ENCODE measurements at places on chromosomes 6 and 20.

DNA sequence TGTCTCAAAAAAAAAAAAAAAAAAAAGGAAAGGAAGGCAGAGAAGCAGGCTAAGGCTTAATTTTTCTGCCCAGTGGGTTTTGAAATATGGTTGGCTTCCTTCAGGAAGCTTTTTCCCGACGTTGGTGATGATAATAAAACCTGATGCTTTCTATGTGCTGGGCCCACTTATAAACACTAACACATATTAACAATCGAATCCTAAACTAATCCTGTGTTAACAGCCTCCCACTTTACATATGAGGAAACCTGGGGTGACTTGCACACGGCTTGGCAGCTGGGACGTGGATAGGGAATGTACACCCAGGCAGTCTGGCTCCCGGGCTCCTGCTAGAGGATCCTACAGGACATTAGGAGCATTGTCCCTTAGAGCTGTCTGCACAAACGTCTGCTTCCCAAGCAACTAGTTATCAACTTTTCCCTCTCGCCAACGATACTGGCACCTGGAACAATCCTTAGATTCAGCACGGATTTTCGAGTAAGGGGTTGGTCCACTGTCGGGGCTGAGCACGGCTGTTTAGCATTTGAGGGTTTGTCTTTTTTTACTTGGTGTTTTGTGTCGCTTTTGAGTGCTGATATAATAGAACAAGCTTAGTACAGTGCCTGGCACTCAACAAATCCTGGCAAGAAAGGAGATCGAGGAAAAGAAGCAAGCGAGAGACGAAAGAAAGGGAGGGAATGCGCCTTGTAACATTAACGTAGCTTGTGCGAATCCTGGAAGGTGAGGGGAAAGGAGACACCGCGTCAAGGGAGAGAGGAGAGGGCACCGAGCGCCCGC, 622 bp upstream of the KIZ start:
- no peak for DNase-seq

DNA sequence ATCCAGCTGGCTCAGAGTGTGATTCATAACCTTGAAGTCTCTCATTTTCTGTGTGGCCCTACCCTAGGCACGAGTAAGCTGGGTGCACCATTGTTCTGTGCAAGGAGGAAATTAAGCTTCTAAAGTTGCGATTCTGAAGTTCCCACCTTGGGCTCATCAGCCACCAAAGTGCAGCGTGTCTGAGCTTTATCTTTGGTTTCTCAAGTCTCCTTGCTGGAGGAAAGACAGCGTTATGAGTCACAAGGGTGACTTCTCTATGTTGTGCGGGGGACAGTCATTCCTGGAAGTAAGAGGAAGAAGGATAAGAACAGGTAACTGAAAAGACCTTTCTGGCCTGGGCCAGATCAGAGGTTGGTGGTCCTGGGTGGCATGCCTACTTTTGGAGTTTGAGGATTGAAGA, 16.8 kb downstream of the MRAP2 start:
- DNase-seq, result no peak

- no peak for DNase-seq
Measured at GRCh38 chr6:154914288-154914687, 80.8 kb upstream of the TIAM2 start.

DNA sequence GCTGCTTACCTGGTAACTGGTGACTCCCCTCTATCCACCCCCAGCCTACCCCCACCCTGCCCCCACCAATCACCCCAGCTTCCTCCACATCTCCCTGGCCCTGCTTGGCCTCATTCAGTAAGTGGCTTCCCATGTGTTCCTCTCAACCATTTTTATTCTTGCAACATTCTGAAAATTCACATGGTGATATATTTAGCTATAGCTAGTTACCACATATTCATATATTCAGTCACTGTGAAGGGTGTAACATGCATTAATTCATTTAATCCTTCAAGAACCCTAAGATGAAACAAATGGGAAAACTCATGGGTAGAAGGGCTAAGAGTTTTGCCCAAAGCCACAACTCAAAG, 95.4 kb upstream of the CEP85L start:
- DNase-seq, result no peak

DNA sequence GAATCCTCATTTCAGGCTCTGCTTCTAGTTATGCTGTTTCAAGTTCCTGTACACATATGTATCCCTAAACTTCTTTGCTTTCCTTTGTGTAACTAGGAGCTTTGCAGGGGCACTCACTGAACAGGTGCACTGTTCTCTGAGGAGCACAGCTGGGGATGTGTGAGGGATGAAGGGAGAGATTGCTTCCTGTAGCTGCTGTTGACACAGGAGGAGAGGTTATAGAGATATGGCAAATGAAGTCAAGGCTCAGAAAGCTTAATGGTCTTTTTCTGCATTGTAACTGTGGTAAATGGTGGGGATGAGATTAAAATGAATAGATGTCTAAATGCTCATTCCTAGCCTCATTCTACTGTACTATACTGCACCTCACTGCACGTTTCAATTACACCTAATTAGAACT, 454.3 kb downstream of the BTBD3 start:
- DNase-seq, result no peak

Data from activated gamma-delta T cell treated with anti-CD3 and anti-CD28 coated beads, Interleukin-2, amount 50 U/mL, for 16 hours (primary cell).